ENCODE measurements at places on chromosomes 3 and 15. TPM values are rescaled to one million over a fixed set of nuclear protein-coding genes. Genes with fewer than 3 reads are reported as not detected.

Gene NPAP1
- not detected for total RNA-seq

Gene MAP6D1
- total RNA-seq: 0.70 TPM

Gene GOLGA6D
- total RNA-seq: 0.12 TPM

Gene CEP152
- 38.4 TPM for total RNA-seq

Gene PRTG
- total RNA-seq: not detected

Gene SH3GL3
- not detected for total RNA-seq

Gene PIF1
- total RNA-seq: 59.5 TPM

Gene JAGN1
- total RNA-seq: 44.0 TPM

Gene EPHA3
- total RNA-seq: not detected

Gene SAMD7
- total RNA-seq: not detected

Gene EPB42
- total RNA-seq: not detected

Gene HYKK
- total RNA-seq: 1.7 TPM

Gene GP9
- not detected for total RNA-seq

Gene TMEM40
- total RNA-seq: not detected

Gene CHRM5
- not detected for total RNA-seq

Gene FAH
- 69.0 TPM for total RNA-seq

Gene KATNBL1
- 41.5 TPM for total RNA-seq

Gene BCL6
- total RNA-seq: 13.2 TPM

Gene GOLGA8G
- total RNA-seq: not detected

Gene UBA7
- 149 TPM for total RNA-seq

Gene NSUN3
- 15.0 TPM for total RNA-seq

All from activated CD8-positive, alpha-beta memory T cell treated with anti-CD3 and anti-CD28 coated beads, Interleukin-2, amount 10 ng/mL, durations not matched to agents 7 days and 5 days (primary cell).